ENCODE measurements at places on chromosomes 6 and 20.

GRCh38 chr6:166441325-166442078 is 58.8 kb upstream of the MPC1 start:
- DNase-seq, result no peak

DNA sequence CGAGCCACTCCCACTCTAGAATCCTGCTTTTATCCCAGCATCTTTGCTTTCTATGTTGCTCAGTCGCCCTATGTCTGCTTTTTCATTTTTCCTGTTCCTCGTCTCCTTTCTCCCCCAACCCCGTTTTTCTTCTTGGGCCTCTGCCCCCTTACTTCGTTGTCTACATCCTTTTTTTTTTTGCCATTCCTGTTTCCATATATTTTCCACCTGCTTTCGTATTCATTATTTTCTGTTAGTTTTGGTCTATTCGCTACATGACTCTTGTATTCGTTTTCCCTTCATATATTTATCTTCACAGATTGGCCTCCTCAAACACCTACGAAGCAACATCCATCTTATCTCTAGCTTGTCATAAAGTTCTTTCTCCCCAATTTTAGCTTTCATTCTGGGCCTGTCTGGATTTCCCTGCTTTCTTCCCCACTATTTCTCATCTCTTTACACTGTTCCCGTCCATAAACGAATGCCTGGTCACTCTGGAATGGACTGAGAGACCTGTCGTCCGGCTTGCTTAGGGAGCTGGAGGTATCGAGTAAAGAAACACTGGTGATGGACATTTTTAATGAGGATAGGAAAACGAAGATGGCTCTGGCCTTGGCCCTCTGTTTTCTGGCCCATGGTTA is 915 bp downstream of the PRRC2A start:
- DNase-seq, result no peak

DNA sequence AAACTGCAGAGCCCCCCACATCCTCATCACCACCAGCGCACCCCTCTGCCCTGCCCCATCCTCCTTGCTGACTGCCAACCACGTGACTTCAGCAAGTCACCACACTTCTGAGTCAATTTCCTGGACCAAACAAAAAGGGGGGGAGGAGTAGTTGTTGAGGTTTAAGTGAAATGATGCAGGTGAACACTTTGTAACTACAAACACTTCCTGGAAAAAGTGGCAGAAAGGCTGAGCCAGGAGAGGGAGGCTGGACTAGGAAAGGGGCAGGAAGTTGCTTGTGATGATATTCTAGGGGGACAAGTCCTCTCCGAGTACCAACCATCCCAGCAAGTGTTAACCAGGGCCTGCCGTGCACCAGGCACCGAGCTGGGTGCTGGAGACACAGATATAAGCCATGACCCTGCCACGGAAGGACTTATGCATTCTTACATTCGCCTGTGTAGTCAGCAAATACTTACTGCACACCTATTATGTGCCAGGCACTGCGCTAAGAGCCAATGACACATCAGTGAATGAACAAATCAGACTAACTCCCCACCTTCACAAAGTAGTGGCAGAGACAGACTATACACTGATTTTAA is 67.3 kb downstream of the PREX1 start:
- DNase-seq, result peak; percentile 63

DNA sequence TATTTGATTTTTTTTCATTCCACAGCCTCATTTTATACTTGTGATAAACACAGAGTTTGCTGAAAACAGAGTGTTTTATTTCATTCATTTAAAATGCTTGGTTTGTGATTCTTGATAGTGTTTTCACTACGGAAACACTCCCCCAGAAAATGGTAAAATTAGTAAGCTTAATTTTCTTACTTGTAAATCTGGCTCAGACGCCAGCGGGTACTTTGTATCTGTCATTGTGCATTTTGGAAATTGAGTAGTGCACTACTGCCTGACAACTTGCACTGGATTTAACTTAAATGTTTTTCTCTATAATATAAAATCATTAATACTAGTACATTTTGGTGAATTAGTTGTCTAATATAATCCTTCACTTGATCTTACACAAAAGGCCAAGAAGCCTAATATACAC is 37.0 kb upstream of the HINT3 start:
- no peak for DNase-seq

DNA sequence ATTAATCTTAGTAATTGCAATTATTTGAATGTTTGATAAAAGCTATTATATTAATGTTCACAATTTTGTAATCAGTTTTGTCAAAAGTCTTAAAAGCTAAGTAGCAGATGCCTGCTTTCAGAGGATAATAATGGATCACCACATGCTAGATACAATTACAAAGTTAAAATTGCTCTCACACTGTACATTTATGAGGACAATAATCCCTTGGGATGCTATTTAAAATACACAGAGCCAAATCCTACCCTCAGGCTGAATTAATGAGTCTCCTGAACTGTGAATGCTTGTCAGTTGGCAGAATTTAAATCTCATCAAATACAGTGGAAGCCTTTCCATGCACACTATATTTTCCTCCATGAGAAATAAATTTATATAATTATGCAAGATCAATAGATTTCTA is 153.3 kb upstream of the SYNCRIP start:
- no peak for DNase-seq

DNA sequence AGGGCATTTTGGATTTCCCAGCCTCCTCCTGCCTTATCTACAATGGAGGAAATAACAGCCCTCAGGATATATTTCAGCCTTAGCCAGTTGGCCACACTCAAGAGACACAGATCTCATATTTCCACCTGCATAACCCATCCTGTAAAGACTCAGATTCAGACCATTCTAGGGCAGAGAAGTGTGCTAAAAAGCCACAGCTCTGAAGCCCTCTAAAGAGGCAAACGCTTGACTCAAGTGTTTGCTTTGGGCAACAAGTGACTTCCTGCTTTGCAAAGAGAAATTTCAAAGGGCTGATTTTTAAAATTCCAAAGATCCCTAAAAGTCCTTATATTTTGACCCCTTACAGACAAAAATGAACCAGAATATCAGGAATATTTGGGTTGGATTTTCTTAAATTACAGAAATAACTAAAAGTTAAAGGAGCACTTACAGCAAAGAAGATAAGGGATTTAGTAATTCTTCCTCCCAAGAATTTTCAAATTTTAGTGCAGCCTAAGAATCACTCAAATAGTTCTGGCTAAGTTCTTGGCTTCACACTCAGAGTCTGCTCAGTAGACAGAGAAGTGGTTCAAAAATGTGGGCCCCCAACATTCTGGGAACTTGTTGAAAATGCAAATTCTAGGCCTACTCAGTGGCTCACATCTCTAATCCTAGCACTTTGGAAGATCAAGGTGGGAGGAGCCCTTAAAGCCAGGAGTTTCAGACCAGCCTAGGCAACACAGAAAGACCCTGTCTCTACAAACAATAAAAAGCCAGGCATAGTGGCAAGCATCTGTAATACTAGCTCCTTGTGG is 18.9 kb upstream of the ADGRF5 start:
- no peak for DNase-seq

DNA sequence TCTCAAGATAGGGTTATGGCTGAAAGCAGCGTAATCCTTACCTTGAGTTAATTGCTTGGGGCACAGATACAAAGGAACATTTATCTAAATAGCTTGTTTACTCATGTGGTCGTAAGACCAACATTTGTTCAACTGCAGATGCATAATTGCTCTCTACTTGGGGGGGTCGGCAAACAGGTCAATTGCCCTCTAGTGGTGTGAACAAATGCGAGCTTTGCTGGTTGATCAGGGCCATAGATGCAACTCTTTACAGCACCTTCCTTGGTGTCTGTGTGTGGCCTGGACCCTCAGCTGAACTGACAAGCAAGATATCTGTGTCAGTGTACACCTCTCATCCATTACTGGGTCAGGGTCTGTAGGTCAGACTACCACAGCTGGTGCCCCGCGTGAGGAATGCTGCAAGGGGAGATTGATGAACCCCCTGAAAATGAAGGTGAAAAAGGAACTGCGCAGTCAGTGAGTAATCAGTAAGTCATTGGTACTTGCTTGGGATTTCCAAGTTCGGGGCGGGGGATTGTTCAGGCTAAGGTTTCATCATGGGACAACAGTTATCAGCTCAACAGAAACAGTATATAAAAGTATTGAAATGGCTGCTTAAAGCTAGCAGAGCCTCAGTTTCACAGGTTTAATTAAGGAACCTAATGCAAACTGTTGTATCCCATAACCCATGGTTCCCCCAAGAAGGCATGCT is 24.0 kb downstream of the HLA-DPA1 start:
- no peak for DNase-seq

DNA sequence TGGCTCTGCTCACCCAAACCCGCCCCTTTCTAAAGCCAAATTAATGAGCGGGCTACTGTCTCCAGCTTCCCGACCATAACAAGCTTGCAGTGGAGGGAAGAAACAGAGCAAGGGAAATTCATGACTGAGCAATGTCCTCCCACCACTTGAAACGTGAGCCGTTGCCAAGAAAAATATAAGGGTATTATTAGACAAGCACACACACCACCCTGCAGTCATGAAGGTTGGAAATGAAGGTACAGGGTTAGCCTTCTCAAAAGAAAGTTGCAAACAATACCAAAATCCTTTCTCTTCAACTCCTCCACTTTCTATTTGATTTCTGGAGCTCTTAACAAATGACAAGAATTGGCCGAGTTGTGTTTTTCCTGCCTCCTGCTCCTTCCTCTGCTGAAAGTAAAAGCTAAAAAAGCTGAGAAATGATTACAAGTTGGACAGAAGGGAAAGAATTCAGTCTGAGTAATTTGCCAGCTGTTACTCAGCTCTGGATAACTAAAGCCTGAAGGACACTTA is 151.1 kb upstream of the B3GAT2 start:
- no peak for DNase-seq

GRCh38 chr6:85747093-85747492 is 104.4 kb upstream of the SYNCRIP start:
- DNase-seq, result no peak

GRCh38 chr20:56788041-56788670 is 159.1 kb downstream of the TFAP2C start:
- DNase-seq, result no peak

GRCh38 chr6:41072836-41073202 is at the start of gene NFYA:
Gene NFYA (plus strand): TSS chr6:41072974. CDS start chr6:41079090, 6,116 bp downstream.
- no peak for DNase-seq

GRCh38 chr6:22749696-22750095 is 180.3 kb downstream of the HDGFL1 start:
- DNase-seq, result no peak

All from activated T-cell treated with anti-CD3 and anti-CD28 coated beads for 4 hours (primary cell).